ENCODE measurements at places on chromosomes 7 and 10. TPM values are rescaled to one million over a fixed set of nuclear protein-coding genes. Genes with fewer than 3 reads are reported as not detected.
A peak's percentile ranks its signal among the peaks of the same experiment; 100 is the strongest.

DNA sequence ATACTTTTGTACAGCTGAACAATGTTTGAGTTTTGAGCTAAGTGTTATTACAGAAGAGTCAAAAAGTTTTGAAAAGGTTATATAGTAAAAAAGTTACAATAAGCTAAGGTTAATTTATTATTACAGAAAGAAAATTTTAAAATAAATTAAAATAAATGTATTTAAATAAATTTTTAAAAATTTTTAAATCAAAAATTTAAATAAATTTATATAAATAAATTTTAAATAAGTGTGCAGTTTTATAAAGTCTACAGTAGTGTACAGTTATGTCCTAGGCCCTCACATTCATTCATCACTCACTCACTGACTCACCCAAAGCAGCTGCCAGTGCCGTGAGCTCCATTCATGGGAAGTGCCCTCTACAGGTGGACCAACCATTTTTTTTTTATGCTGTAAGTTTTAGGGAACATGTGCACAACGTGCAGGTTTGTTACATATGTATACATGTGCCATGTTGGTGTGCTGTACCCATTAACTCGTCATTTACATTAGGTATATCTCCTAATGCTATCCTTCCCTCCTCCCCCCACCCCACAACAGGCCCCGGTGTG, 462.9 kb upstream of the ZMIZ1 start:
- H3K27ac ChIP-seq = no peak overlapping the region
- H3K27me3 ChIP-seq = peaks cover 12% of the 10 kb centered on the region
- no peaks in the 10 kb centered on the region for H3K36me3 ChIP-seq
- H3K4me3 ChIP-seq = no peak overlapping the region
- H3K4me1 ChIP-seq = no peaks in the 10 kb centered on the region

DNA sequence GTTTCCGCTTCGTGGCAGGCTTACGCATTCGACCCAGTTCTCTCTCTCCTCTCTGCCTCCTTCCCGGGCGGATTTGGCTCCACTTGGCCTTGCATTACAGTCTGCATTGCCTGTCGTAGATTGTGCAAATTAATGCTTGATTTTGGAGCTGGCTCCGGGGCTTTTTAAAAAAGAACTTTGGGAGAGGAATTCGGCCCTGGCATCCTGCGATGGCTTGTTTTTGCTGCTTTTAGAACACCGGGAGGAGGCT, 767 bp downstream of the EIF4EBP2 start:
- H3K36me3 ChIP-seq = peaks cover 17% of the 10 kb centered on the region
- H3K4me3 ChIP-seq = peak overlapping the region; percentile 84
- peak; percentile 24 for DNase-seq
- peak overlapping the region; percentile 89 for H3K27ac ChIP-seq
- H3K4me1 ChIP-seq = peaks cover 25% of the 10 kb centered on the region
- H3K27me3 ChIP-seq = no peaks in the 10 kb centered on the region

GRCh38 chr7:147570390-147570789, 1020.2 kb upstream of the C7orf33 start:
- H3K27me3 ChIP-seq = peaks cover 20% of the 10 kb centered on the region
- H3K27ac ChIP-seq = no peak overlapping the region

DNA sequence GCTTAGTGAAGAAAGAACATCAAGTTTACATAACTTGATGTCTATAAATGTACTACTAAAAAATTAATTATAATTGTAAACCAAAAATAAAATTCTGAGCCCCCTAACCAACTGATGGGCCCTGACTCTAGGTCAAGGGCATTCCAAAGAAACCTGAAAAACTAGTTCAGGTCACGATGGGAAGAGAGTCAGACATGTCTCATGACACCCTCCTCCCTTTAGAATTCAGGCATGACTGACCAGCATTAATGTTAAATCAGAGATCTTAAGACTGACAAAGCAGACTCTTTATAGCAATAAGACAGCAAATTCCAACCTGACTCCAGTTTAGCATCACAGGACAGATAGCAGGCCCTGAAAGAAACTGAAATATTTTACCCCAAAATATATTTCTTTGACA, 21.6 kb upstream of the OTUD1 start:
- no peak overlapping the region for H3K27ac ChIP-seq
- H3K36me3 ChIP-seq = no peaks in the 10 kb centered on the region
- H3K27me3 ChIP-seq = no peaks in the 10 kb centered on the region
- H3K4me3 ChIP-seq = no peak overlapping the region
- DNase-seq = no peak

- no peaks in the 10 kb centered on the region for H3K4me1 ChIP-seq
- peaks cover 7% of the 10 kb centered on the region for H3K36me3 ChIP-seq
- no peak overlapping the region for H3K27ac ChIP-seq
- DNase-seq = no peak
Measured at GRCh38 chr7:50204581-50204980, 99.9 kb upstream of the IKZF1 start.

- peak; percentile 5 for DNase-seq
- H3K36me3 ChIP-seq = no peaks in the 10 kb centered on the region
- H3K4me1 ChIP-seq = no peaks in the 10 kb centered on the region
- H3K27ac ChIP-seq = no peak overlapping the region
- no peaks in the 10 kb centered on the region for H3K27me3 ChIP-seq
Measured at GRCh38 chr7:80243425-80243824, 108.8 kb downstream of the GNAI1 start.

Gene MMD2
- not detected for total RNA-seq

GRCh38 chr10:89440226-89441009, 26.1 kb downstream of the IFIT5 start:
- no peak overlapping the region for H3K4me3 ChIP-seq
- no peaks in the 10 kb centered on the region for H3K36me3 ChIP-seq
- H3K27me3 ChIP-seq = no peaks in the 10 kb centered on the region

DNA sequence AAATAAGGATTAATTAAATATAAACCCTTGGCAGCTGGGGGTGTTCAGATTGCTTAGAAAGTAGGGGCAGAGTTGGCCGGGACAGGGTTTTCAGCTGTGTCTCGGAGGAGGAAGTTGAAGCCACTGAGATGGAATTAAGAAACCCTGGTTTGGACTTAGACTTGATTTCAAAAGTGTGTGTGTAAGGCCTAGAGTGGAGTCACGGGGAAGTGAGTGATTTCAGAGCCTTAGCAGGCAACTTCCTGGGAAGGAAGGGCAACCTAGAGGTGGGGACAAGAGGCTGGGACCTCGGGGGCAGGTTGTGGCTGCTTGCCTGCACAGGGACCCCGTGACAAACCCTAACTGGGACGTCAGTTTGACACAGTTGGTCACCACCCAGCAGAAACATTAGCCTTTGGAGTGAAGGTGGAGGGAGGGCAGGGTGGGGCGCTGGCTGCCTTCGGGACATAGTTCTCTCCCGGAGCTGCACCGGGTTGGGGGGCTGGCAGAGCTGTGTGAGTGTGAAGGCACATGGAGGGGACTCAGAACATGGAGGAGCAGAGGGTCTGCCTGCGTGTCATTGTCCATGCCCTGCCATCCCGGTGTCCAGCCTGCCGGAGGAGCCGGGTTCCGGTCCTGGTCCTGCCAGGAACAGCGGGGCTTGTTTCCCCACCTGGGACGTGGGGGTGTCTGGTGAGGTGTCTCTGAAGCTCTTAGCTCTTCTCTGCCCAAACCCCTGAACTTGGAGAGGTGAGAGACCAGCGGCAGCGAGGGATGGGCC, 1.8 kb downstream of the BRI3 start:
- peaks cover 30% of the 10 kb centered on the region for H3K36me3 ChIP-seq
- peak; percentile 64 for DNase-seq
- H3K4me1 ChIP-seq = peaks cover 36% of the 10 kb centered on the region
- no peaks in the 10 kb centered on the region for H3K27me3 ChIP-seq

DNA sequence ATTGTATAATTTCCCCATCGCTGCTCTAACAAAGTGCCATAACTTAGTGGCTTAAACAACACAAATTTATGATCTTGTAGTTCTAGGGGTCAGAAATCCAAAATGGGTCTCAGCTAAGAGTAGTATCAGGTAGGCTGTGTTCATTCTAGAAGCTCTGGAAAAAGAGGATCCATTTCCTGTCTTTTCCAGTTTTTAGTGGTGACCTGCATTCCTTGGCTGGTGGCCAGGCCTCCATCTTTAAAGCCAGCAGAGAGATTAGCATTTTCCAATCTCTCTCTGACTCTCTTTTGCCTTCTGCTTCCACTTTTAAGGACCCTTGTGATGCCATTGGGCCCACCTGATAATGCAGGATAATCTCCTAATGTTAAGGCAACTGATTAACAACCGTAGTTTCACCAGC, 41.0 kb upstream of the C10orf120 start:
- H3K27ac ChIP-seq = no peak overlapping the region
- H3K4me3 ChIP-seq = no peak overlapping the region
- peak; percentile 3 for DNase-seq
- H3K27me3 ChIP-seq = peaks cover 66% of the 10 kb centered on the region
- no peaks in the 10 kb centered on the region for H3K36me3 ChIP-seq
- H3K4me1 ChIP-seq = no peaks in the 10 kb centered on the region

Gene SLC18A3
- not detected for total RNA-seq
